Trophoblast cell (in vitro differentiated cells and primary cell): ENCODE measurements at places on chromosomes 1 and 21.
A peak's percentile ranks its signal among the peaks of the same experiment; 100 is the strongest.

DNA sequence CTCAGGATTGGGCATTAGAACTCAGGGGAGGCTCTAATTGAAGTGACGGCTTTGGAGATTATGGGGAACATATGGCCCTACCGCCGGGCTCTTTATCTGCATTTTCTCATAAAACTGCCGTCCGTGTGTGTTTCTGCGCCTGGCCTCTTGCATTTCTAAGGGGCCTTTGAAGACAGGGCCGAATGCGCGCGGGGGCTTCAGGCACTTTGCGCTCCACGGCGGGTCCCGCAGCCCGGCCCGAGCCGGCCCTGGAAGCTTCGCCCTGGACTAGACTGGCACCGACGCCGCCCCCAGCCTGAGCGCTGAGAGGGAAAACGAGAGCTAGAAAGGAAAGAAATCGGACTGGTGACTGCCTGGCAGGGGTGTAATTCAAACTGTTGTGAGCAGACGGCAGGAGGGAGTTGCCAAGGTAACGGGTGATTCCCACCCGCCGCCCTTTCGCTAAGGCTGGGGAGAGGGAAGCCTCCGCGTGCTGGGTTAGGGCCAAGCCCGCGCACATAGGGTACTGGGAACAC lies 120.7 kb downstream of the LMX1A start:
- no peaks in the 10 kb centered on the region for H3K36me3 ChIP-seq
- H3K4me1 ChIP-seq = peaks cover 5% of the 10 kb centered on the region
- no peak overlapping the region for H3K27ac ChIP-seq
- H3K27me3 ChIP-seq = peaks cover 27% of the 10 kb centered on the region

DNA sequence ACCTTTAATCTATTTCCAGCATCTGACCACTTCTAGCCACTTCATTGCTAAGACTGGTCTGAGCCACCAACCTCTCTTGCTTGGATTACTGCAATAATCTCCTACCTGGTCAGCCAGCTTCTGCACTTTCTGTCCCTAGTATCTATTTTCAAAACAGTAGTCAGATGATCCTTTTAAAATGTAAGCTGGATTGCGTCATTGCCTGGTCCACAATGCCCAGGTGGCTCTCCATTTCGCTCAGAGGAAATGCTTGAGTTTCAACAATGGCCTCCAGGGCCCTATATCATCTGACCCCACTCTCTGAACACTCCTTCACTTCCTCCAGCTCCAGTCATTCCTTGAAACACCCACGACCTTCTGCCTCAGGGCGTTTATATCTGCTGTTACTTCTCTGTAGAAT lies 2.3 kb downstream of the FYB2 start:
- no peak overlapping the region for H3K4me3 ChIP-seq
- H3K27ac ChIP-seq = no peak overlapping the region
- no peaks in the 10 kb centered on the region for H3K27me3 ChIP-seq
- peak; percentile 59 for DNase-seq

GRCh38 chr1:32899586-32900296 lies 1.4 kb downstream of the TMEM54 start:
- no peak overlapping the region for H3K27ac ChIP-seq
- no peak for DNase-seq
- H3K27me3 ChIP-seq = no peaks in the 10 kb centered on the region
- H3K4me3 ChIP-seq = no peak overlapping the region
- H3K36me3 ChIP-seq = peaks cover 23% of the 10 kb centered on the region

- no peak for DNase-seq
- H3K27me3 ChIP-seq = no peaks in the 10 kb centered on the region
- H3K4me1 ChIP-seq = no peaks in the 10 kb centered on the region
- no peaks in the 10 kb centered on the region for H3K36me3 ChIP-seq
- no peak overlapping the region for H3K27ac ChIP-seq
Measured at GRCh38 chr21:22476726-22477646, 1478.8 kb downstream of the NCAM2 start.

- peaks cover 2% of the 10 kb centered on the region for H3K27me3 ChIP-seq
- H3K36me3 ChIP-seq = no peaks in the 10 kb centered on the region
- no peak for DNase-seq
- H3K4me1 ChIP-seq = peaks cover 18% of the 10 kb centered on the region
- H3K27ac ChIP-seq = no peak overlapping the region
- H3K4me3 ChIP-seq = peak overlapping the region; percentile 75
Measured at GRCh38 chr1:247112479-247112781, 8.3 kb upstream of the ZNF669 start.

GRCh38 chr1:235199441-235199840 lies 38.4 kb upstream of the RBM34 start:
- H3K27me3 ChIP-seq = no peaks in the 10 kb centered on the region
- H3K36me3 ChIP-seq = peaks cover 19% of the 10 kb centered on the region
- DNase-seq = peak; percentile 40

- H3K27me3 ChIP-seq = no peaks in the 10 kb centered on the region
- no peak overlapping the region for H3K27ac ChIP-seq
- no peak for DNase-seq
- no peaks in the 10 kb centered on the region for H3K36me3 ChIP-seq
- H3K4me1 ChIP-seq = no peaks in the 10 kb centered on the region
- no peak overlapping the region for H3K4me3 ChIP-seq
Measured at GRCh38 chr1:172269084-172269483, 151.4 kb upstream of the C1orf105 start.

DNA sequence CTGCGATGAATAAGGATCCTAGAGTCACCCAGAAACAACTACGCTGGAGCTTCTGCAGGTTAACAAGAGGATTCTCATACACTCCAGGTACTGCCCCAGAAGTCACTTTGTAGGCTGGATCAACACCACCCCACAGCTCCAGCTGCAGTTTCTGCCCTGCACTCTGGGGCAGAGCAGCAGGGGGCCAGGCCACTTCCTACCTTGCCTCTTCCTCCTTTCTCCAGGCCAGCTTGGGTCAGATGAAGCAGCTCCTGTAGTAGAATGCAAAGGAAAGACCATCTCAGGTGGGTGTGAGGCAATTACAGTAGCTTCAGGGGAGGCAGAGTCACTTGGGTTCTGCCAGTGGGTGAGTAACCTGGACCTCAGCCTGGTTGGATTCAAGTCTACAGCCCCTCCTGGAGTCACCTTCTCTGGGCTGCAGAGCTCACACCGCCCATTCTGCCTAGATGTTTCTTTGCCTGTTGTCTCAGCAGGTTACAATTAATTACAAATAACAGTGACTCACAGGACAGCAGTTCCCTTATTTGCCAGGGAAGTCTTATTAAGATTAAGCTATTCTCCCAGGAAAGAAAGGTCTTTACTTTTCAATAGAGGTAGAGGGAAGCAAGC lies 24.4 kb upstream of the BCAR3 start:
- no peak for DNase-seq
- no peaks in the 10 kb centered on the region for H3K36me3 ChIP-seq
- no peak overlapping the region for H3K27ac ChIP-seq
- no peak overlapping the region for H3K4me3 ChIP-seq
- peaks cover 35% of the 10 kb centered on the region for H3K4me1 ChIP-seq
- H3K27me3 ChIP-seq = no peaks in the 10 kb centered on the region

DNA sequence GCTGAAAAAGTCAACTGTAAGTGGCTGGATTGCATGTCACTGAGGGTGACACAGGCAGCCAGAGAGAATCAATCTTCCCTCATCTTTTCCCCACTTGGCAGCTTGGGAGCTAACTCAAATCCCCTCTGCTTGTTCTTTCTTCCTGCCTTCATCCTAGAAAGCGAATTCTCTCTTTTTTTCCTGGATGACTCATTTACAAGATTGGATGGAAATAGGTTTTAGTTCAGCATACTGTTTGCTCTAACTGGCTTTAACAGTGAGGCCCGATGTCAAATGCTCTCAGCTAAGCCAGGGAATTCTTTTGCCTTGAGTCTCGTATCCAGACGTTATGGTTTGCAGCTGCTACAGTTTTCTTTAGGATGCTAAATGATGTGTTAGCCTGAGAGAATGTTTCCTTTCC lies 72.7 kb downstream of the HUNK start:
- peaks cover 24% of the 10 kb centered on the region for H3K4me1 ChIP-seq
- no peaks in the 10 kb centered on the region for H3K36me3 ChIP-seq
- H3K27me3 ChIP-seq = no peaks in the 10 kb centered on the region
- H3K27ac ChIP-seq = no peak overlapping the region
- no peak overlapping the region for H3K4me3 ChIP-seq

DNA sequence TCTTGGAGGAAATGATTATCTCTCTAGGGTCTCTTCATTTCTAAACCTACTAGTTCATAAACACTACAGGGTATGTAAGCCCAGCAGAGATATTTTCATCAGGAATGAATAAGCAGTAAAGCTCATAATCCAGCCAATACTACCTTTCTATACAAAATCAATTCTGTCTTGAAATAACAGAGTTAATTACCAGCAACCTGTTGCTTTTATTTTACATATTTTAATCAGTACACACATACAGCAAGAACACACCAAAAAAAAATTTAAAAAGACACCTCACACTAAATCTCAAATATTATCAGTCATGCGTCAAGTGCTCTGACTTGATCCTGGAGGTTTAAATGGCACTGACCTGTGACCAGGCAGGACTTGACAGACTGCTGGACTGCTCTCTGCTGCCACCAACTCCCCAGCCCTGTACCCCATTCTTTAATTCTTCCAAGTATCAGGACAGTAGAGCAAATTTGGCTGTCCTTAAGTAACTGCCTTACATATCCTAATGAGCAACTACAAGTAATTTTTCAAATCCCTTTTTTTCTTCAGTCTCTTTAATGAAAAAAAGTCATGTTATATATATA lies 98.5 kb downstream of the CDC42BPA start:
- no peak overlapping the region for H3K27ac ChIP-seq
- DNase-seq = no peak
- no peaks in the 10 kb centered on the region for H3K36me3 ChIP-seq
- H3K27me3 ChIP-seq = no peaks in the 10 kb centered on the region

- peak; percentile 99 for DNase-seq
- no peaks in the 10 kb centered on the region for H3K36me3 ChIP-seq
- H3K4me3 ChIP-seq = no peak overlapping the region
- no peaks in the 10 kb centered on the region for H3K27me3 ChIP-seq
- H3K27ac ChIP-seq = peak overlapping the region; percentile 84
- H3K4me1 ChIP-seq = peaks cover 40% of the 10 kb centered on the region
Measured at GRCh38 chr1:15799928-15800835, 7.3 kb downstream of the UQCRHL start.

DNA sequence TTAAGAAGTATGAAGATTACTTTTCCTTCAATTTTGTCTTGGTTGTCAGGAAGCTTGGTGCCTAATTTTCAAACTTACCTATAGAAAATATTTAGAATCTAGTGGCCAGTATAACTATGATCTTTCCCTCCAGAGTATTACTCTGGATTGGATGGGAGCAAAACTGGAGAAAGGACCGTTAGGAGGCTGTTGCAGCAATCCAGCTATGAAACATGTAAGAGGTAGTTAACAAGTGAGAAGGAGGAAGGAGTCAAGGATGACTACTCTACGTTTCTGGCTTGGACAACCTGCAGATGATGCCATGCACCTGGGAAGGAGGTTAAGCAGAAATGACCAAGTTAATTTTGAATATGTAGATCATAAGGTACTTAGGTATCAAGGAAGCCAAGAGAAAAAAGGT lies 3.5 kb upstream of the ACP6 start:
- no peaks in the 10 kb centered on the region for H3K36me3 ChIP-seq
- no peak overlapping the region for H3K27ac ChIP-seq
- no peaks in the 10 kb centered on the region for H3K27me3 ChIP-seq
- no peak overlapping the region for H3K4me3 ChIP-seq
- DNase-seq = no peak

DNA sequence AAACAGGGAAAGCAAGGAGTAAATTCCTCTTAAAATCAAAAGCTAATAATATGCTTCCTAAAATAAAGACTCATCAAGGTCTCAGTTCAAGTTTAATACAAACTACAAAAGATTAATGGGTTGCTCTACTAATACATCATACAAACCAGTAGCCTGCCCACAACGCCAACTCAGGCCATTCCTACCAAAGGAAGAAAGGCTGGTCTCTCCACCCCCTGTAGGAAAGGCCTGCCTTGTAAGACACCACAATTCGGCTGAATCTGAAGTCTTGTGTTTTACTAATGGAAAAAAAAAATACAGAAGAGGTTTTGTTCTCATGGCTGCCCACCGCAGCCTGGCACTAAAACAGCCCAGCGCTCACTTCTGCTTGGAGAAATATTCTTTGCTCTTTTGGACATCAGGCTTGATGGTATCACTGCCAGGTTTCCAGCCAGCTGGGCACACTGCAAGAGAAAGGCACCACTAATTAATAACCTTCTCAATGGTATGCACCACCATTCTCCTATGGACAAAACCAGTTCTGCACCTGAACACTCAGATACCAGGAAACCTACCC lies 10.6 kb downstream of the PRDX1 start:
- no peak overlapping the region for H3K4me3 ChIP-seq
- H3K36me3 ChIP-seq = peaks cover 35% of the 10 kb centered on the region
- H3K27me3 ChIP-seq = no peaks in the 10 kb centered on the region
- no peaks in the 10 kb centered on the region for H3K4me1 ChIP-seq
- H3K27ac ChIP-seq = no peak overlapping the region

DNA sequence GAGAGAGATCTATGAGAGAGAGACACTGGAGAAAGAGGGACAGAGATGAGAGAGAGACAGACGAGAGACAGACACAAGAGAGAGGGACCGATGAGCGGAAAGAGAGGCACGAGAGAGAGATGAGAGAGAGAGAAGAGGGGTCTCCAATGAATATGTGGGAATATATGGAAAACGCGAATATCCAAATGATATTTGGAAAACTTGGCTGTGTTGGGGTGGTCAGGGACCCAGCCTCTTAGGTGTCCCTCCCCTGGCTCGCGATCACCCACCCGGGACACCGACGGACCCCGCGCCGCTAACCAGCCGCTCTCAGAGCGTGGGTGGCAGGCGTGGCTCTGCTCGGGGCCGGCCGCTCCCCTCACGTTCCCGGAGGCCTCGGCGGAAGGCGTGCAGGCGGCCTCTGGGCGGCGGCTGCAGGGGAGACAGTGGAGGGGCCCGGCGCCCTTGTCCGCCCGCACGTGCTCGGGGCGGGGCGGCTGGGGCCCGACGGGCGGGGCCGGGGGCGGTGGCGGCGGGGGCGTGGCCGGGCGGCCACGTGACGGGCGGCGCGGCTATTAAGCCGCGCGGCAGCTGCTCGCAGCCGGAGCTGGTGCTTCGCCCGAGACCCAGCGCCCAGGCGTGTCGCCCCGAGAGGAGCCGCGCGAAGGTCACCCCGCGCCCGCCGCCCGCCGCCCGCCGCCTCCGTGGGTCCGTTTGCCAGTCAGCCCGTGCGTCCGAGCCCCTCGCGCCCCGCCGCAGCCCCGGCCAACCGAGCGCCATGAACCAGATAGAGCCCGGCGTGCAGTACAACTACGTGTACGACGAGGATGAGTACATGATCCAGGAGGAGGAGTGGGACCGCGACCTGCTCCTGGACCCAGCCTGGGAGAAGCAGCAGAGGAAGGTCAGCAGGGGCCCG lies at the start of gene ACTN2:
Gene ACTN2, plus strand, starts transcription at position 583 of the 898 bp plus-strand sequence. Its CDS starts 175 bp downstream, at position 758.
- peak; percentile 6 for DNase-seq
- no peaks in the 10 kb centered on the region for H3K36me3 ChIP-seq
- peaks cover 8% of the 10 kb centered on the region for H3K4me1 ChIP-seq
- peak within 1 kb of the TSS; percentile 29 for H3K4me3 ChIP-seq
- H3K27me3 ChIP-seq = peaks cover 13% of the 10 kb centered on the region
- H3K27ac ChIP-seq = no peak within 1 kb of the TSS
